Activated CD4-positive, alpha-beta memory T cell treated with anti-CD3 and anti-CD28 coated beads, Interleukin-2, amount 10 ng/mL, durations not matched to agents 7 days and 5 days (primary cell): ENCODE measurements at places on chromosomes 2 and 18. TPM values are rescaled to one million over a fixed set of nuclear protein-coding genes. Genes with fewer than 3 reads are reported as not detected.

- H3K27ac ChIP-seq = no peak overlapping the region
- H3K27me3 ChIP-seq = no peaks in the 10 kb centered on the region
- H3K4me1 ChIP-seq = no peaks in the 10 kb centered on the region
- no peak for DNase-seq
- no peak overlapping the region for H3K4me3 ChIP-seq
- no peaks in the 10 kb centered on the region for H3K36me3 ChIP-seq
Measured at GRCh38 chr2:193272011-193272410, 1077.3 kb upstream of the TMEFF2 start.

DNA sequence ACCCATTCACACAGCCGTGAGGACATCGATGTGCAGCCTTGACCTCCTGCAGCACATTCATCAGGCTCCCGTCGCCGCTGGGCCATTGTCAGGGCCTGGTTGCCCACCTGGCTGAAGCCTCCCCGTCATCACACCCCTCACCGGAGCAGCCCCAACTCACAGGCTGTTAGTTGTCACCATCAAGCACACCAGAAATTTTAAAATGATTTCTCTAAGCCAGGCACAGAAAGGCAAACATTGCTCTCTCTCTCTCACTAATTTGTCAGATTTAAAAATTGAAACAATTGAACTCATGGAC is 167.1 kb downstream of the RTP5 start:
- no peak overlapping the region for H3K27ac ChIP-seq
- H3K27me3 ChIP-seq = peaks cover 52% of the 10 kb centered on the region
- H3K4me3 ChIP-seq = no peak overlapping the region
- no peak for DNase-seq
- H3K36me3 ChIP-seq = no peaks in the 10 kb centered on the region

DNA sequence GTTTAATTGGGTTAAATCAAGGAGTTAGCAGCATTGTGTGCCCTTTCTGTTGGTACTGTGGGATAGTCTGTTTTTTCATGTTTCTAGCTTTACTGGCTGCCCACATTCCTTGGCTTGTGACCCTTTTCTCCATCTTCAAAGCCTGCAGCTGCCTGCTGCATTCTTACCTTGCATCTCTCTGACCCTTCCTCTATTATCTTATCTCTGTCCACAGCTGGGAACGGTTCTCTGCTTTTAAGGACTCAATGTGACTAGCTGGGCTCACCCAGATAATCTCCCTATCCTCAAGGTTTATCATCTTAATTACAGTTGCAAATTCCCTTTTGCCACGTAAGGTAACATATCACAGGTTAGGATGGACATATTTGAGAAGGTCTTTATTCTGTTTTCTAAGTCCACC is 199.7 kb downstream of the KCNS3 start:
- no peak for DNase-seq
- no peaks in the 10 kb centered on the region for H3K27me3 ChIP-seq
- H3K36me3 ChIP-seq = no peaks in the 10 kb centered on the region
- H3K27ac ChIP-seq = no peak overlapping the region
- no peak overlapping the region for H3K4me3 ChIP-seq

- no peak for DNase-seq
- H3K27ac ChIP-seq = no peak overlapping the region
- no peaks in the 10 kb centered on the region for H3K4me1 ChIP-seq
- no peaks in the 10 kb centered on the region for H3K36me3 ChIP-seq
- no peaks in the 10 kb centered on the region for H3K27me3 ChIP-seq
- no peak overlapping the region for H3K4me3 ChIP-seq
Measured at GRCh38 chr2:72204156-72204785, 56.6 kb upstream of the CYP26B1 start.

DNA sequence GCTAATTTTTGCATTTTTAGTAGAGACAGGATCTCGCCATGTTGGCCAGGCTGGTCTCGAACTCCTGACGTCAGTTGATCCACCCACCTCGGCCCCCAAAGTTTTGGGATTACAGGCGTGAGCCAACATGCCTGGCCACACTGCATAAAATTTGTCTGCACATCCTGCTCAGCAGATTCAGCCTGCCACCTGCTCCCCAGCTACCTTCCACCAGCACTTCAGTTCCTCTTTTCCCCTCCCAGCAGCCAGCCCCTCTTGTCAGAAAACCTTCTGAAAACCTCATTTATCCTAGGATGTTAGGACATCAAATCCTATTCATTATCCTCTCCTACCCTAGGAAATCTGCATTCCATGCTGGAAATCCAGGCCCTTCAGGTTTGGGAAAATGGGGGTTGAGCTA is 99.4 kb upstream of the STPG4 start:
- no peak for DNase-seq
- no peak overlapping the region for H3K27ac ChIP-seq
- H3K4me1 ChIP-seq = no peaks in the 10 kb centered on the region
- H3K4me3 ChIP-seq = no peak overlapping the region
- no peaks in the 10 kb centered on the region for H3K36me3 ChIP-seq
- H3K27me3 ChIP-seq = peaks cover 9% of the 10 kb centered on the region

GRCh38 chr2:49261781-49262180 is 107.5 kb upstream of the FSHR start:
- H3K27me3 ChIP-seq = no peaks in the 10 kb centered on the region
- DNase-seq = no peak
- H3K4me3 ChIP-seq = no peak overlapping the region
- no peaks in the 10 kb centered on the region for H3K36me3 ChIP-seq
- H3K27ac ChIP-seq = no peak overlapping the region

DNA sequence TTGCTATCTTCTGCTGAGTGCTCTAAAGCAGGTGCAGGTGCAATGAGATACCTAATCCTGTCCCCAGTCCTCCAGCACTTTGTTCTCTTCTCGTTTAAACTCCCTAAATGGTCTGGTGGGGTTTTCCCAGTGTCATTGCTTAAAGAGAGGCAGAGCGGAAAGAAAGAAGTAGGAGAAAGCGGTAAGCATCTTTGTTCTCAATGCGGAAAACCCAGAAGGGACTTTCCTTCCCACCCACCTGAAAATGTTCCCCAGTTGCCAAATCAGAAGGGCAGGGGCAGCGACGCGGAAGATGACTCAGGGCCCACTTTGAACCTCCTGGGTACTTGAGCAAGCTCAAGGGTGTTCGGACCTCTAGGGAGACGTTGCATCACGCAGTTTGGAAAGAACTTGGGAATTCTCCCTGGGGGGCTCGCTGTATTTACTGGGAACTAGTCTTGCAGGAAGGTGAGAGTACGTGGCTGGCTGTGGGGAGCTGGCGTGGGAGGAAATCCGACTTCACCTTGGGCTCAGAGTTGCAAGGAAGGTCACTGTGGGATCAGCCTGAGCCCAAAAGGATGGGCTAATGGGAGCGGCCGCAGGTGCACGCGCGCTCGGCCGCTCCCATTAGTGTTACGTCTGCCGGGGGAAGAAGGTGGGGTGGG is 589 bp upstream of the SGPP2 start:
- peaks cover 2% of the 10 kb centered on the region for H3K36me3 ChIP-seq
- peak; percentile 28 for DNase-seq
- peaks cover 33% of the 10 kb centered on the region for H3K27me3 ChIP-seq
- H3K4me1 ChIP-seq = peaks cover 43% of the 10 kb centered on the region

DNA sequence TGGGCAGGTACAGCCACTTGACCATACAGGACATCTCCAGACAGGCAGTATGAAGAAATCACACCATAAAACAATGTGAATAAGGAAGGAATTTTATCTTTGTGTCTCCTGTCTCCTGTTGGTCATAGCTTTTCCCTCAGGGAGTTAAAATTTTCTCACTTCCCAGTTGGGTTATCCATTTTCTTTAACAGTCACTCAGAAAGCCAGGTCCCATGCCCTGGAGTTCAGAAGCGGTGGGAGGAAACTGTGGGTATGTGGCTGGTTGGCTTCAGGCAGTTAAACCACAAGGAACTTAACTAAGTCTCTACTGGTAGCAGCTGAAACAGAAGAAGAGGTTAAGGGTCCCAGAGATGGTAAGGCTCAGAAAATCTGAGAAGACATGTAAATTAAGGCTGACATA is 6.5 kb upstream of the SMAD2 start:
- peaks cover 13% of the 10 kb centered on the region for H3K27me3 ChIP-seq
- DNase-seq = peak; percentile 37
- no peak overlapping the region for H3K4me3 ChIP-seq
- H3K4me1 ChIP-seq = peaks cover 13% of the 10 kb centered on the region

GRCh38 chr2:134771313-134771801 is 52.6 kb upstream of the TMEM163 start:
- H3K4me3 ChIP-seq = no peak overlapping the region
- no peak for DNase-seq
- peaks cover 5% of the 10 kb centered on the region for H3K4me1 ChIP-seq
- no peak overlapping the region for H3K27ac ChIP-seq

GRCh38 chr2:35522450-35522849 is 833.1 kb upstream of the CRIM1 start:
- H3K27me3 ChIP-seq = no peaks in the 10 kb centered on the region
- H3K36me3 ChIP-seq = no peaks in the 10 kb centered on the region
- H3K4me3 ChIP-seq = no peak overlapping the region
- H3K4me1 ChIP-seq = no peaks in the 10 kb centered on the region

DNA sequence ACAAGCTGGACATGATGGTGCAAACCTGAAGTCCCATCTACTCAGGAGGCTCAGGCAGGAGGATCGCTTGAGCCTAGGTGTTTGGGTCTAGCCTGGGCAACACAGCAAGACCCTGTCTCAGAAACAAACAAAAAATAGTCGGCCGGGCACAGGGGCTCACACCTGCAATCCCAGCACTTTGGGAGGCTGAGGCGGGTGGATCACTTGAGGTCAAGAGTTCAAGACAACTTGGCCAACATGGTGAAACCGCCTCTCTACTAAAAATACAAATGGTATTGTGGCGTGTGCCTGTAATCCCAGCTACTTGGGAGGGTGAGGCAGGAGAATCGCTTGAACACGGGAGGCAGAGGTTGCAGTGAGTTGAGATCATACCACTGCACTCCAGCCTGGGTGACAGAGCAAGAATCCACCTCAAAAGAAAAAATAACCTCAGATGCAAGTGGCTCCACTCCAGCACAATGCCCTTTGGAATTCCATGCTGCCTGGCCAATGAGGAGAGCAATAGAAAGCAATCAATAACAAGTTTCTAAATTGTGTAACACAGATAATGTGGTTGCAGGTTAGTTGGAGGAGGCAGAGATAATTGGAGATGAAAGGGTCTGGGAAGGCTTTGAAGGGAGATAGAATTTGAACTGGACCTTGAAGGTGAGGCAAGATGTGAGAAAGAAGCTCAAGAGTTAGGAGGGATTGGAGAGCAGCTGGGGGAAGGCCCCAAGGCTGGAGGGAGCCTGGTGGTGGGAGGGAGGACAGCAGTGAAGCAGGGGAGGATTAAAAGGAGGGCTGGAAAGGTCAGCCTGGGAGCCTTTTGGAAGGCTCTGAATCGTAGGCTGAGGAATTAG is 6.0 kb downstream of the TTC31 start:
- no peak overlapping the region for H3K27ac ChIP-seq
- peaks cover 46% of the 10 kb centered on the region for H3K36me3 ChIP-seq
- H3K27me3 ChIP-seq = no peaks in the 10 kb centered on the region
- H3K4me3 ChIP-seq = no peak overlapping the region
- peaks cover 16% of the 10 kb centered on the region for H3K4me1 ChIP-seq

DNA sequence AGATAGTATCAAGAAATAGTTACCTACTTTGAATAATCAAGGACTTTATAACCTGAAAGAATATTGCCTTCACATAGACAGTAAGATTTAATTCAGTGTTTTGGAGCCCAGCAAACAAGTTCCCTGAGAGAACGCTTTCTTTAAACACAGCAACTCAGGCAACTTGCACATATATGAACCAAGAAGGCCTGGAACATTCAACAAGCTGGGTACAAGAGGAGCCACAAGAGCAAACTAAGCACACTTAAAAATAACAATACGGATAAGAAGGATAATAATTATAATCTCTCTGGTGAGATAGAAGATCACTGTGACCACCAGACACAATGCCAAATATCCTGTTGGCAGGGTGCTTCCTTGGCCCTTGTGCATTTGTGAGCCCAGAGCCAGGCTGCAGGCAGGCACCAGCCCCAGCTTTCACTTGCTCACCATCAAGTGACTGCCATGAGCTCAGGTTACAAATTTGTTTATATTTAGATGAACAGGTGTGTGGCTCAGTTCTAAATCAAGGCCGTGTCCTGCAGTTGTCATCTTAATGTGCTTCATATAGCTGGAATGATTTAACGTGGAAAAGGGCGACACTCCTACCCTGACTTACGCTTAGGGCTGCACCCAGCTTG is 446.6 kb downstream of the IRS1 start:
- no peak for DNase-seq
- H3K4me1 ChIP-seq = no peaks in the 10 kb centered on the region
- H3K27ac ChIP-seq = no peak overlapping the region
- peaks cover 2% of the 10 kb centered on the region for H3K27me3 ChIP-seq
- no peaks in the 10 kb centered on the region for H3K36me3 ChIP-seq
- no peak overlapping the region for H3K4me3 ChIP-seq

DNA sequence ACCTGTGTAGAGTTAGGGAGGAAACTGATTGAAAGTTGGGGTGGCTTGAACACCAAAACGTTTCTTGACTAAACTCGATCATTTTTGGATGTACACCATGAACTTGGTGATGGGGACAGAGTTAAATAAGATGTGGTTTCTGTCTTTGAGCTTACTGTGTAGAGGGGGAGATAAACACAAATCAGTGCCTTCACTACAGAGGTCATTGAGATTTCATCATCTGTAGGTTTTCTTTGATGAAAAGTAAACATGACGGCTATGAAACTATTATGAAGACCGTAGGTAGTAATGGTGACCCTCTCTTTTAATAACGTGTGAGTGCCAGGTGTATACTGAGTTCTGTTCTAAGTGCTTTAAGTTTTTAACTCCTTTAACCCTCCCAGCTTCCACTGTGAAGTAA is 6.5 kb downstream of the LCLAT1 start:
- no peak overlapping the region for H3K27ac ChIP-seq
- no peak overlapping the region for H3K4me3 ChIP-seq
- H3K4me1 ChIP-seq = peaks cover 10% of the 10 kb centered on the region

DNA sequence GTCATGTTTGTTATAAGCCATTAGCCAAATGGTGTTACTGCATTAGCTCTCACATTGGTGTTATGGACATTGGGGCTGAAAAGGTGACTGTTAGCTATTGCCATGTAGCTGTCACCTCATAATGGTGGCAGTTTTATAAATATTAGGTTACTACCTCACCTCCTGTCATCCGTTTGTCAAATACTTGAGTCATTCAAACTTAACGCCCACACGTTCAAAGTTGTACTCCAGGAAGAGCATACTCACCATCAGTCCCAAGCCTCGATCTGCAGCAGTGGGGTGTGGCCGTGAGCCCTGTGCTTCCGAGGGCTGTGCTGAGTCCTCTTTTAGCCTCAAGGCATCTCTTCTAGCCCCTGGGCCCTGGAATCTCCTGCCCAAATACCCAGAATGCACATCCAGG is 87.3 kb downstream of the PDK1 start:
- no peak overlapping the region for H3K4me3 ChIP-seq
- H3K4me1 ChIP-seq = no peaks in the 10 kb centered on the region
- H3K27ac ChIP-seq = no peak overlapping the region

HNMT gene
- not detected for total RNA-seq

PID1 gene
- not detected for total RNA-seq

LYPD6 gene
- not detected for total RNA-seq

MALL gene
- total RNA-seq = not detected

CROCC2 gene
- not detected for total RNA-seq

HOXD11 gene
- not detected for total RNA-seq

MATN3 gene
- not detected for total RNA-seq
